ENCODE measurements at places on chromosomes 1 and 21. TPM values are rescaled to one million over a fixed set of nuclear protein-coding genes. Genes with fewer than 3 reads are reported as not detected.
A peak's percentile ranks its signal among the peaks of the same experiment; 100 is the strongest.

GRCh38 chr1:231682779-231683178 is 56.2 kb downstream of the DISC1 start:
- H3K36me3 ChIP-seq, result no peaks in the 10 kb centered on the region
- no peaks in the 10 kb centered on the region for H3K4me1 ChIP-seq
- H3K27ac ChIP-seq, result no peak overlapping the region
- no peaks in the 10 kb centered on the region for H3K27me3 ChIP-seq

DNA sequence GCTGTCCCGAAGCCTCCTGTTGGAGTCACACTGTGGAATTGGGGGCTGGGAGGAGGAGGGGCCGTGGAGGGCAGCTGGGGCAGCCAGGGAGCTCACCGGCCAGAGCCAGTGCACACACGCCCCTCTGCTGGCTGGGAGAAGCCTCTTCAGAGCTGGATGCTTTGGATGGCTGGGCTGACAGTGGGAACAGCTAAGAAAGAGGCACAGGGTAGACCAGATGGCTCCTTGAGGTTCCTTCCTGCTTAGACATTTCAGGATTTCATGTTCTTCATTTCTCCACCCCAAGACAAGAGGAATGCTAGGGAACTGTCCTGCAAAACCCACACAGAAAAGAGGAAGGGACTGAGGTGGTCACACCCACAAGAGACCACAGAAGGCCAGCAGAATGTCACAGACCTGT is 254.8 kb upstream of the VAMP3 start:
- H3K4me3 ChIP-seq, result no peak overlapping the region
- H3K27me3 ChIP-seq, result no peaks in the 10 kb centered on the region
- H3K36me3 ChIP-seq, result no peaks in the 10 kb centered on the region
- DNase-seq, result no peak
- no peaks in the 10 kb centered on the region for H3K4me1 ChIP-seq
- H3K27ac ChIP-seq, result no peak overlapping the region

GRCh38 chr1:205488074-205488723 is 16.3 kb upstream of the CDK18 start:
- H3K27me3 ChIP-seq, result no peaks in the 10 kb centered on the region
- H3K4me3 ChIP-seq, result no peak overlapping the region
- H3K36me3 ChIP-seq, result no peaks in the 10 kb centered on the region
- no peaks in the 10 kb centered on the region for H3K4me1 ChIP-seq
- H3K27ac ChIP-seq, result no peak overlapping the region

Gene TPTE
- total RNA-seq, result not detected

GRCh38 chr1:182563095-182563494 is 26.0 kb downstream of the RNASEL start:
- H3K36me3 ChIP-seq, result no peaks in the 10 kb centered on the region
- H3K4me1 ChIP-seq, result no peaks in the 10 kb centered on the region
- H3K4me3 ChIP-seq, result no peak overlapping the region
- no peak for DNase-seq
- H3K27ac ChIP-seq, result no peak overlapping the region

DNA sequence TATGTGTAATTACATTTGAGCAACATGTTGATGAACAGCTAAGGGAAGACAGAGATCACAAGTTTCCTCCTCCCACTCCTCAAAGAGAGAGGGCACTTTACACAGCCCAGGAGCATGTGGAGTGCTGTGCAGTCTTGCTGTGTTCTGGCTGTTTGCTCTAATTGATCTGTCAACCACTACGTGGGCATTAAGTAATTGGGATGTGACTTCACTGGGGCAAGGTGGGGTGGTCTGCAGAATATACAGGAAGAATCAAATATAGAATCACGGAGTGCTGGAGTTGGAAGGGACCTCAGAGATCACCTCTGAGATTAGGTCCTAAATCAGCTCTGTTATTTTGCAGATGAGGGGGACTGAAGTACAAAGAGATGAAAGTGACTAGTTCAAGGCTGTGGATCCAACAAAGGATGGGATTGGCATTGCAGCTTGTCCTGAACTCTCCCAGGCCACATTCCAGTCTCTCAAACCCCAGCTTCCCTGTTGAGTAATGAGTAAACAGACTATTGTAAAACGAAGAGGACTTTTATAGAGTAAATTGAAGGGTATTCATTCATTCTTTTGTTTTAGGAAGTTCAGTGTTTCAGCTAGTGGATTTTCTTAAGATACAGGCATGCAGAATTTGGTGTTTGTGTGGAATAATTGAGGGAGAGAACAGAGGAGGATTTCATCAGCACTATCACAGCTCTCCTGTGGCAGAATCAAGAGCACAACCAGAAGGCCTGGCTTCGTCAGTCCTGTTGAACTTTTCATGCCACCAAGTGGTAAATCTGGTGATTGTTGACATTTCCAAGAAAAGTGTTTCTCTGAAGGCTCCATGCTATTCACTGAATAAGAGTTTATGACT is 22.4 kb downstream of the NOS1AP start:
- H3K4me3 ChIP-seq, result no peak overlapping the region
- H3K27ac ChIP-seq, result no peak overlapping the region
- no peaks in the 10 kb centered on the region for H3K27me3 ChIP-seq
- no peak for DNase-seq

Gene OR6K3
- total RNA-seq, result not detected

DNA sequence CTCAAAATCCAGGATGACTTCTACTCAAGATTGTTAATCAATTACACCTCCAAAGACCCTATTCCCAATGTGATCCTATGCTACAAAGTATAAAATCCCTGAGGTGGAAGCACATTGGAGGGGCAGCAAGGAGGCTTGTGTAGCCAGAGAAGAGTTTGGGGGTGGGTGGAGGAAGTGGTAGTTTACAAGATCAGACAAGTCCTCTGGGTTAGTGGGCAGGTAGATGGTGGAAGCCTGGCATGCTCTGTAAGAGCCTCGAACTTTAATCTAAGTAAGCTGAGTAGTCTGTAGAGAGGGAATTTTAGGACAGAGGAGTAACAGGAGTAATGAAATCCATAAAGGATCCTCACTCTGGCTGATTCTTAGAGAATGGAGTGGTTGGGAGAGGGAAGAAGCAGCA is 65.0 kb upstream of the KCTD3 start:
- H3K27ac ChIP-seq, result no peak overlapping the region
- no peaks in the 10 kb centered on the region for H3K36me3 ChIP-seq
- H3K4me3 ChIP-seq, result no peak overlapping the region
- H3K4me1 ChIP-seq, result no peaks in the 10 kb centered on the region
- no peak for DNase-seq

DNA sequence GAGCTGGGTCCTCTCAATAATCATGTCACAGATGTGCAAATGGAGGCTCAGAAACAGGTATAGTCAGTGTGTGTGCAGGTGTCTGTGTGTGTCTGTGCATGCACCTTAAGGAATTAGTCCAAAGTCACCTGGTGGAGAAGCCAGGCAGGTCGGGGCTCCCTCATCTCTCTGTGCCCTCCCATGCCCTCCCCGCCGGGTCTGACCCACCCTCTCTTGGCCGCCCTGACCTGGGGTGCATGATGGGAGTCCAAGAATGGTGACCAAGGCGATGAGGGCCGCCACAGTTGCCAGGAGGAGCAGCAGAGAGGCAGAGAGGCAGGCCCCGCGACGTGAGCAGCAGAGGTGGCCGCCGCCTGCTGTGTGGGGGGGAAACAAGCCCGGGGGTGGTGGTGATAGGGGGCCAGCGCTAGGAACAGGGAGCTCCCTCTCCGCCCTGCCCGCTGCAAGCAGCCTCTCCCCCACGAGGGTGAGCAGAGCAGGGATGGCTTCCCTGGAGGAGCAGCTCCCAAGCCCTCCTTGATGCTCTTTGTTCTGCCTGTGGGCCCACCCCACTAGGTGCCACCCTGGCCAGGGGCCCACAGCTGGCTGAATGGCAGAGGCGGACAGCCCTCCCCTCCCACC is 3.9 kb downstream of the LDLRAD1 start:
- H3K27ac ChIP-seq, result no peak overlapping the region
- H3K4me3 ChIP-seq, result no peak overlapping the region
- DNase-seq, result no peak
- H3K4me1 ChIP-seq, result no peaks in the 10 kb centered on the region

DNA sequence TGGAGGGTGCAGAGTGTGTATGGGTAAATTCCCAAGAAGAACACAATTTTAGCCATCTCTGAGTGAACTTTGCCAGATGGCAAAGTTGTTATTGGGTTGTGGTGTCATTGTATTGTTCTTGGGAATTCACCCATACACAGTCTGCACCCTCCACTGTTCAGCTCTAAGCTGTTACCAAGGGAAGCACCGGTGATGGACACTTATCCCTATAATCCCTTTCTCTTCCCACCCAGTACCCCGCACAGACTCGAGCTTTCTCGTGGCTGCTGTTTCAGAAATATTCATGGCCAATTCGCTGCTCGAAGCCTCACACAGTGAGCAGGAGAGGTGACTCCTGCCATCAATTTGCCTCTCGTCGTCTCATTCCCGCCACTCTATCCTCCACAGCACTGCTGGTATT is 95.7 kb upstream of the PALMD start:
- H3K4me1 ChIP-seq, result no peaks in the 10 kb centered on the region
- no peaks in the 10 kb centered on the region for H3K36me3 ChIP-seq
- no peak overlapping the region for H3K27ac ChIP-seq

DNA sequence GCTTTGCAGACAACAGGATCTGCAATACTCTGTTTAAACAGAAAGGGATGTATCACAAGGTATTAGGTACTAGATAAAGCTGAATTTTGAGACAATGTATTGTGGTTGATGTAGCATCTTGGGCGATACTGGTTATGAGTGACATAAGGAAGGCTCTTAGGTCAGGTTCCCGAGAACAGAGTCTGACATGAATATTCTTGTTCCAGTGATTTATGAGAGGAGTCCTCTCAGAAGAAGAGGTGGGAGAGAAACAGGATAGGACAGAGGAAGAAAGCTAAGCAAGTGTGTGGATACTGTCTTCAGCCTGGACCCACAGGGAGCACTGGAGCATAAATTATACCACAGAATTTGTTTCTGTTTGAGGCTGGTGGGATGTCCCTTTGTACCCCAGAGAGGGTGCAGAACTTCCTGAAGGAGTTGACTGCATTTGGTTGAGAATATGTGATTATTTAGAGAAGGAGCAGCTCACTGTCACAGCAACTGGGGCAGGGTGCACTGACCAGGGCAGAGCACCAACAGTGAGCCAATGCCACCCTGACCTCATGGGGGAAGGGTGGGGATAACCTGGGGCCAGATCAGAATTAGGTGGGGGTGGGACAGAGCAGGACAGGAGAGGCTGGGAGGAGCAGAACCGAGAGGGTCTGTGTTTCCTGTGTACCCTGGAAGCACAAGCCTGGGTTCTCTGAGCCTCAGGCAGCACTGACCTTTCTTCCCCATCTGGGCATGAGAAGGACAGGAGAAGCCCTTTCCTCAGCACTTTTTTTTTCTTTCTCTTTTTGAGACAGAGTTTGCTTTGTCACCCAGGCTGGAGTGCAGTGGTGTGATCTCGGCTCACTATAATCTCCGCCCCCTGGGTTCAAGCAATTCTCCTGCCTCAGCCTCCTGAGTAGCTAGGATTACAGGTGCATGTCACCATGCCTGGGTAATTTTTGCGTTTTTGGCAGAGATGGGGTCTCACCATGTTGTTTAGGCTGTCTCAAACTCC is 36.3 kb upstream of the SLC6A9 start:
- H3K27me3 ChIP-seq, result no peaks in the 10 kb centered on the region
- H3K36me3 ChIP-seq, result no peaks in the 10 kb centered on the region
- DNase-seq, result no peak
- H3K4me3 ChIP-seq, result no peak overlapping the region
- no peaks in the 10 kb centered on the region for H3K4me1 ChIP-seq

Gene FAM72D
- 0.96 TPM for total RNA-seq

DNA sequence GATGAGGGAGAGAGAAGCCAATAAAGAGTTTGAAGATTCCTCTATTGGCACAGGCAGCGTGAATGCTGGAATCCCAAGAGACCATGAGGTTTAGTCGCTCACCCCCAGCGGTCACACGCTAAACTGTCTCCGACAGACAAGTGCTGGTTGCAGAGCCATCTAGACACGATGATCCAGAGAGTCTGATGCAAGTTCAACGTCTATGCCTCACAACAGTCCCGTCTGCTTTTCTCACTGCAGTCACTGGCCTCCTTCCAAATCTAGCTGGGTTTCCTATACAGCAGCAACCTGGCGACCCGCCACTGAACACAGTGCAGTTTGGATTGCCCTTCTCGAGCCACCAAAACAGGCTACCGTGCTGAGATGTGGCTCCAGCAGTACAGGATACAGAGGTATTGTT is 98.6 kb upstream of the KRTAP19-8 start:
- no peak overlapping the region for H3K27ac ChIP-seq
- no peak overlapping the region for H3K4me3 ChIP-seq
- H3K4me1 ChIP-seq, result no peaks in the 10 kb centered on the region
- DNase-seq, result no peak
- no peaks in the 10 kb centered on the region for H3K27me3 ChIP-seq

Gene KIF14
- total RNA-seq, result 2.7 TPM

Gene ALX3
- total RNA-seq, result not detected

- H3K36me3 ChIP-seq, result no peaks in the 10 kb centered on the region
- DNase-seq, result no peak
- H3K4me3 ChIP-seq, result no peak overlapping the region
- H3K27ac ChIP-seq, result no peak overlapping the region
- H3K4me1 ChIP-seq, result no peaks in the 10 kb centered on the region
- no peaks in the 10 kb centered on the region for H3K27me3 ChIP-seq
These were observed 77.2 kb upstream of the CTTNBP2NL start for GRCh38 chr1:112318698-112319370.

DNA sequence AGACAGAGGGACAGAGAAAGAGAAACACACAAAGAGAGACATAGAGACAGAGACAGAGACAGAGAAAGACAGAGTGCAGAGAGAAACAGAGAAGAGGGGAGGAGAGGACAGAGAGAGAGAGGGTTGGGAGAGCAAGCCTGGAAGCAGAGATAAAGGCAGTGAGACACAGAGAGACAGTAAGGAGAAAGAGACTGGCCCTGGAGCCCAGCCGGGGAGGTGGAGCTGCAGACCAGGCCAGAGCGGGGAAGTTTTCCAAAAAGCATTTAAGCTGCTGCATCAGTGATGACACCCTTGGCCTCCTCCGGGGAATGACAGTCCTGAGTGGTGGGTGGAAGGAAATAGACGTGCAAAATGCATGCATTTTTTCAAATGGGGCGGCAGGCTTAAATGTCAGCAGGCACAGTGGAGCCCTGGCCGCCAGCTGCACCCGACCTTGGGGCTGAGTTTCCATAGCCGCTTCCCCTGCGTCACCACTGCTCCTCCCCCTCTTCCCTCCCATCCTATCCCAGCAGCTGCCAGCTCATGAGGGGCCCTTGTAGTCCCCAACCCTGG is 95.4 kb upstream of the KLHDC7A start:
- peak; percentile 18 for DNase-seq
- H3K36me3 ChIP-seq, result no peaks in the 10 kb centered on the region
- H3K4me1 ChIP-seq, result no peaks in the 10 kb centered on the region
- H3K4me3 ChIP-seq, result no peak overlapping the region
- no peak overlapping the region for H3K27ac ChIP-seq

Data from colonic mucosa (tissue), 4 donors.